ENCODE measurements at places on chromosomes 2 and 18. TPM values are rescaled to one million over a fixed set of nuclear protein-coding genes. Genes with fewer than 3 reads are reported as not detected.

GRCh38 chr18:69557282-69557681 lies 156.6 kb downstream of the DOK6 start:
- no peak for DNase-seq

GRCh38 chr2:43265421-43265820 lies 39.0 kb upstream of the ZFP36L2 start:
- DNase-seq: peak; percentile 58

GRCh38 chr2:101442667-101443061 lies 32.2 kb downstream of the RFX8 start:
- DNase-seq: no peak

GRCh38 chr2:101147971-101148370 lies 3.2 kb downstream of the TBC1D8 start:
- DNase-seq: no peak

GRCh38 chr2:163919717-163920116 lies 183.9 kb upstream of the FIGN start:
- DNase-seq: no peak

GRCh38 chr18:34880403-34880802 lies 160.8 kb upstream of the MAPRE2 start:
- no peak for DNase-seq

- DNase-seq: no peak
These were observed 23.4 kb downstream of the CCNYL1 start for GRCh38 chr2:207734636-207735512.

- DNase-seq: no peak
These were observed 436.4 kb downstream of the DCDC2C start for GRCh38 chr2:4139731-4140130.

DNA sequence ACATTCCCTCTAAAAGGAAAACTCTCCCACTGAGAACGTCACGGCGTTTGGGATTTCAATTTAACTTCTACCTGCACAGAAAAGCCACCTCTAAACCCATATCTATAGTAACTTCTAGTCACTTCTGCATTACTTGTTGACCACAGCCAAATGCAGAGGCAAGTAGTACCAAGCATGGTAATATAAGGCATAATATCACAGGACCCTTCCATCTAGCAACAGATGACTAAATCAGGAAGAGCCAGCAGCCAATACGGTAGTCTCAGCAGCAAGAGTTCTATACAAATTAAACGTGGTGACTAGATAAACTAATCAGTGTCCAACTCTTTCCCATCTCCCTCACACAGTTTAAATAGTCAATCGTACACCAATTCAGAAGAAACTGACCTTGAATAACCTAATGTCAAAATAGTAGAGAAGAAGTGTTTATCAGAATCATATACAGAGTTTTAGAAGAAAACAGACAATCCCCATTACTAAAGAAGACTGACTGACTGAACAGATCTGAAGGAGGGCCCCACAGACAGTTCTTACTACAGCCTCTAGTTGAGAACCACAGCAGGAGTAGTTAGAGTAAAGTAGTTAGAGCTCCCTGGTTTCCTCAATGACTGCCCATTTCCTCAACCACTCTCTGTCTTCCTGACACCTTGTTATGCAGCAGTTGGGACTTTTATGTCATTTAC lies 30.0 kb downstream of the MEMO1 start:
- DNase-seq: no peak

- no peak for DNase-seq
These were observed 796.8 kb upstream of the SOX11 start for GRCh38 chr2:4895371-4895770.

- no peak for DNase-seq
These were observed 564 bp upstream of the TTR start for GRCh38 chr18:31591113-31591512.

GRCh38 chr2:176744146-176744545 lies 468.4 kb upstream of the HNRNPA3 start:
- peak; percentile 34 for DNase-seq

DNA sequence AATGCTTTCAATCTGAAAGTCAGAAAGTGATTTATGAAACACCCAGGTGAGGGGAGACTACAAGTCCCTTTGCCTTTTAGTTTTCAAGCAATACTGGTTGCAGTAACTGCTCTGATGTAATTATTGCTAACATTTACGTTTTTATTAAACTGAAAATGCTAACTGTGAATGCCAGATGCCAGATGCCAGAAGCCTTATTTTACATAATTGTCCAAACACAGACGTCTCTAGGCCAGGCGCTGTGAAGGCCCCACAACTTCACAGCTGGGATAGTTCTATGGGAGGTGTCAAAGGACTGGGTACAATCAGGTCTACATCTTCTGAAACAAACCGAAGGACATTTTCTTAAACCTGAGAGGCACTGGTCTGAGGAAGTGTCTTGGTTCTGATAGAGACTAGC lies 27.5 kb upstream of the MSGN1 start:
- DNase-seq: no peak

GRCh38 chr2:238158509-238159070 lies at the start of gene ERFE:
ERFE (plus strand) TSS chr2:238158970; CDS start chr2:238159008, 38 bp downstream.
- peak; percentile 19 for DNase-seq

GRCh38 chr2:58660046-58660445 lies 418.9 kb upstream of the FANCL start:
- no peak for DNase-seq

DNA sequence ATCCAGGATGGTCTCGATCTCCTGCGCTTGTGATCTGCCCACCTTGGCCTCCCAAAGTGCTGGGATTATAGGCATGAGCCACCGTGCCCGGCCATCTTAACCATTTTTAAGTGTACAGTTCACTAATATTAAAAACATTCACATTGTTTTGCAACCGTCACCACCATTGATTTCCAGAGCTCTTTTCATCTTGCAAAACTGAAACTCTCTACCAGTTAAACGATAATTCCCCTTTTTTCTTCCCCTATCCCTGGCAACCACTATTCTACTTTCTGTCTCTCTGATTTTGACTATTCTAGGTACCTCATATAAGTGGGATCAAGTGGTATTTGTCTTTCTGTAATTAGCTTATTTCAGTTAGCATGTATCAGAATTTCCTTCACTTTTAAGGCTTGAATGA lies 16.8 kb upstream of the NEUROD1 start:
- DNase-seq: no peak

- DNase-seq: no peak
These were observed 408.1 kb upstream of the UBE2E3 start for GRCh38 chr2:180572346-180572745.

GRCh38 chr18:75066936-75067335 lies 142.0 kb downstream of the PTGR3 start:
- no peak for DNase-seq

The SGPP2 gene
- total RNA-seq: 11.2 TPM

The KLHL41 gene
- total RNA-seq: 414 TPM

The ASIC4 gene
- total RNA-seq: 0.49 TPM

The UGT1A4 gene
- not detected for total RNA-seq

The UGT1A10 gene
- not detected for total RNA-seq

The LCT gene
- total RNA-seq: under 0.01 TPM

The PAIP2B gene
- total RNA-seq: 14.3 TPM

The ICA1L gene
- 13.5 TPM for total RNA-seq

Measured in skin of body (tissue), 3 donors.